Activated T-cell treated with anti-CD3 and anti-CD28 coated beads, Interleukin-2, amount 50 U/mL, for 72 hours (primary cell): ENCODE measurements at places on chromosomes 3 and 15. TPM values are rescaled to one million over a fixed set of nuclear protein-coding genes. Genes with fewer than 3 reads are reported as not detected.

ANKRD63 gene
- total RNA-seq, result not detected

PRKCD gene
- total RNA-seq, result 24.2 TPM

POPDC2 gene
- total RNA-seq, result 6.6 TPM

FSTL1 gene
- 1.3 TPM for total RNA-seq

TNFSF10 gene
- total RNA-seq, result 44.0 TPM

GRAMD2A gene
- not detected for total RNA-seq

DPPA2 gene
- not detected for total RNA-seq

CCK gene
- not detected for total RNA-seq

BBX gene
- 65.1 TPM for total RNA-seq

FYTTD1 gene
- 37.5 TPM for total RNA-seq

DNASE1L3 gene
- total RNA-seq, result not detected

DNA sequence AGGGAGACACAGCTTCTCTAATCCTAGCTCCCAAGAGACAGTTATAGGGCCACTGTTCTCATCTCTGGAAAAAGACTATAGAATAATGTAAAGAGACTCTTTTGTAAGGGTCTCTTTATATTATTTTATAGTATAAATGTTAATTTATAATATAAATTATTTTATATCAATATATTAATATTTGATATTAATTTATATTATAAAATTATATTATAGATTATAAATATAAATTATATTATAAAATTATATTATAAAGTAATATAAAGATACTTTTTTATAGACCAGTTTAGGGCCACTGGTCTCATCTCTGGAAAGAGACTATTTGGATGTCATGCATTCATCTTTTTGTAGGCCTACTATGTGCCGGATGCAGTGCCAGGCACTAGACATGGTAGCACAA is 53.9 kb downstream of the SV2B start:
- no peak for DNase-seq

DNA sequence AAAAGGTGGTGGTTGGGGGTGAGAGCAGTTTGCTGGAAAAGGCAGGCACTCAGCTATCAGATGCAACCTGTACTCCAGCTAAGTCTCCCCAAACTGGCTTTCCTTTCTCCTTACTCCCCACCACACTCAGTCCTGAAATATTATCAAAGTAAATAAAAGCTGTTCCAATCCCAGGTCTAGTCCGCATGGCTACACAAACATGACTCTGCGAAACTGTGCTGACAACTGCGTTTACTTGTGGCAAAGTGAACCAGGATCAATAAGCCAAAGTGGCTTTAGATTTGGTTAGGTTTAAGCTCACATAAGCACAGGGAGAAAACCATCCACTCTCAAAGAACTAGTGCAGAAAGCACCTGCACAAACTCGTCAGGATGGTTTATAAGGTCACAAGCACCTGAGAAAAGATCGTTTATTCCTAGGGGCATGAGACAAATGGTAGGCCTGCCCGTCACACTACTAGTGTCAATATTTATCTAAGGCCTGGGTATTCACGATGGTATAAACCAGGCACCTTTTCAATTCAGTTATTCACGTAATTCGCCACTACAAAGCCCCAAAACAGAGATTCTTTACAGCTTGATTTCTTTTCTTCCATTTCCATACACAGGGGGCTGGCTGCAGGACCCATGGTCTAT is 25.3 kb downstream of the LRIG1 start:
- no peak for DNase-seq

- DNase-seq, result no peak
Measured at GRCh38 chr3:143206955-143207337, 87.4 kb downstream of the CHST2 start.

- DNase-seq, result no peak
Measured at GRCh38 chr3:78101384-78101783, 1061.5 kb downstream of the ROBO2 start.

DNA sequence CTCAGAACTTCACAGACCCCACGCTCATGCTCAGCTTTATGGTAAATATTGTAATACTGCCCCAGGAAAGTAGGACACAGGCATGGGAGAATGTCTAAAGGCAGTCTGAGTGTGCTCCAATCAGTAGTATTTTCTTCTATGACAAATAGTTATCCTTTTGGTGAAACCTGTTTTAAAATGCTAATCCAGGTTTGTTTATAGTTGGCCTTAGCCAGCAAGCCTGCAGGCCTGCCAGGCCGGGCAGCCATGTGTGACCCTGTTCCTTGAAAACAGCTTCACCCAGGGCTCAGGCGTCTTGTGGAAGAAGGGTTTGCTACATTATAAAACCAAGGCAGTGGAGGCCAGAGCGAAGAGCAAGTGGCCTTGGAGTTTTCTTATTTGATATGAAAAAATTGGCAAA is 104.7 kb downstream of the SEMA6D start:
- no peak for DNase-seq

GRCh38 chr15:59814409-59814808 is 125.3 kb upstream of the BNIP2 start:
- DNase-seq, result no peak

DNA sequence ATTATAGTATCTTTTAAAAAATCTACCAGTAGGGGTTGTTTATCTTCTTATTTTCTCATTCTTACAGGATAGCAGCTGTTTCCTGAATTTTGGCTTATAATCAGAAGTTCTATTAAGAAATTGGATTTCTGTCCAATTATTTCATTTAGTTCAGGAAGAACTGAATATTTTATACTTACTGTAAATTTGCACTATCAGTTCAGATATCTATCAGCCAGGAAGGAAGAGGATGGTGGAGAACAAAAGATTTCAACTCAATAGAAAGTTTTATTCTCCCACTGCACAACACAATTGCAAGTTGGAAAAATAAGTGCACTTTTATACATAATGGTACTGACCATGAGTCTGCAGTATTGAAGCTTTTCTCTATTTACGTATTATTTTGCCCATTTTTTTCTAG is 400.9 kb downstream of the PLOD2 start:
- DNase-seq, result no peak

DNA sequence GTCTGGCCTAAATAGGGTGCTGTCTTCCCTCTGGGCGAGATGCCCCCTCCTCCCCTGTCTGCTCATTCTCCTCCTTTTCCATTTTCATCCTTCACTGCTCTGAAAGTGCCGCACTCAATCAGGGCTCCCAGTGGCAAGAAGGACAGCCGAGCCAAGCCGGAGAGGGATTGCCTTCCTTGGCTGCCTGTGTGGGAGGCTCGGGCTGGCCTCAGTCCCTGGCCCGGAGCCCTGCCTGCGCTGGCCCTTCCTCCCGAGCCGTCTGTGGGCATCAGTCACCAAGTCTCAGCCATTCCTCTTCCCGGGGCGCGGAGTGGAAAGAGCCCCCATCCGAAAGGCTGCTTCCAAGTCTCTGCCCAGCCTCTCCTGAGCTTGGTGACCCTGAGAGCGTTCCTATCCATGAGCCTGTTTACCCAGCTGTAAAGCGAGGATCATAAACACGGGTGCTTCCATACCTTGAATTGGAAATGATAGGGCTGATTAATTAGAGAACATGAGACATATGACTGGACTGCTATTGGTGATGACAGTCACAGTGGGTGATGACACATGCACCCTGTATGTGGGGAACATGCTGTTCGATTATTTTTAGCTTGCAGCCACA is 59.1 kb upstream of the TLE3 start:
- DNase-seq, result no peak

- DNase-seq, result peak; percentile 76
Measured at GRCh38 chr3:177345049-177345972, 148.0 kb upstream of the TBL1XR1 start.

DNA sequence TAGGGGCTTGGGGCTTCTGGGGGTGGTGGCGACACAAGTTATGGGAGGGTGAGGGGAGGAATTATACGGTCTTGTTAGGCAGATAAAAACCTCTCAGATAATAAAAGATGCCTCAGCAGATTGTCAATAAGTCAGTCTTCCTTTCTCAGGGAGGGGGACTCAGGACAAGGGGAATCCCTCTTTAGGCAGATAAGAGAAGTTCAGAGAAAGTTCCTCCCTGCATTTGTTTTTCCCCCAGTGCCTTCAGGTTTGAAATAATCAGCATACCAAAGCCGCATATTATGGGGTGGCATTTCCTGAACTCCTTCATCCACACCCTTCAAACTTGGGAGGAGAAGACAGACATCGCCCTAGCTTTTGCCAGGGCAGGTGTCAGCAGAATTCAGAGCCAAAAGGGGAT is 8.5 kb downstream of the PPCDC start:
- no peak for DNase-seq

DNA sequence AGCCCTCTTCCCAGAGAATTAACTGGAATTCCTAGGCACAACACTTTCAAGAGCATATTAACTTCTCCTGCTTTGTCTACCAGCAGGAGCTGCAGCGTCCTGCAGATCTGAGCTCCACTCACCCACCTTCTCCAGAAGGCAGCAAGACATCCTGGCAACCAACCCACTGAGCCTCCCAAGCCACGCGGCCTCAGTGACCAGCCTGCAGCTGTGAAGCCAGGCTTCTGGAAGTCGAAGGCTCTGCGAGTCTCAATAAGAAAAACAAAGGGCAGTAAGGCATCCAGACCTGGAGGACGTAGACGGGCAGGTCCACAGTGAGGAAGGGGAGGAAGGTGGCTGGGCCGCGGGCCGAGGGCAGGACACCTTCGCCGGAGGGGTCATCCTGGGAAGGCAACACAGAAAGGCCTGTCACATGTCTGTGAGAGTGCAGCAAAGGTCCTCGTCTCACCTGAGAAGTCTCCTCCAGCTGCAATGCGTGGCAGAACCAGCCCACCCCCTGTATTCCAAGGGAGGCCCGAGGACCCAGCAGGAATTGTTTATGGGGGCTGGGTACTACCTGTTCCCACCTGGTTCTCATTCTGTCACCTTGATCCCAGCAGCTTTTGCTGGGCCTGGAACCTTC is 36.2 kb downstream of the ZXDC start:
- no peak for DNase-seq

DNA sequence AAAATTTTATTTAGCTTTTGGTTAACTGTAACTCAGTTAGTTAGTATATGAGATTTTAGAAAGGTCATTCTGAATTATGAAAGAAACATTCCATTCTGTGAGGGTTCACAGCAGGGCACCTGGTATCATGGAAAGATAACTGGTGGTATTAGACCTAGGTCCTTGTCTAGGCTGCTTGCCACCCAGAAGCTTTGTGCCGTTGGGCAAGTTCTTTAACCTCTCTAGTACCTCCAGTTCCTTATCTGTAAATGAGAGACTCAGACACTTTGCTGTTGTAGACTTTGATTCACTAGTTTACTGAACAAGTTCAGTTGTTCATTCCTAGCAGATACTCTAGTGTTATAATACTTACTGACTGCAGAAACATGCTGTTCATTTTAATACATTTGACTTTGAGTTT is 25.4 kb downstream of the PDCD6IP start:
- DNase-seq, result no peak

DNA sequence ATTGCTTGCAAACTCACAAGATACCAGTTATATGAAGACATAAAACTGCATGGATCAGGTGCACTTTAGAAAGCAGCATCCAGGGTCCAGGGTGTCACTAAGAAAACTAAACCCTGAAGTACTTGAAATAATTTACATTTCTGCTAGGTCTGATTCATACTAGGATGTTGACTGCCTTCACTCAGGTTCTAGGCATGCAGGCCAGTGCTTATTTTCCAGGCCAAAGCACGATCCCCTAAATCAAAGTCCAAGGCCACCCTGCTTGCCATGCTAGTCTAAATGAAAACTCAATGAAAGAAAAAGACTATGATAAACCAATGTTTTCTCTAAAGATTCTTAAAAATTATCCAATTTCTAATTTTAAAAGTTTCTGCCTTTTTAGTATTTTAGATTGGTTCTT is 49.4 kb downstream of the GREM1 start:
- no peak for DNase-seq

DNA sequence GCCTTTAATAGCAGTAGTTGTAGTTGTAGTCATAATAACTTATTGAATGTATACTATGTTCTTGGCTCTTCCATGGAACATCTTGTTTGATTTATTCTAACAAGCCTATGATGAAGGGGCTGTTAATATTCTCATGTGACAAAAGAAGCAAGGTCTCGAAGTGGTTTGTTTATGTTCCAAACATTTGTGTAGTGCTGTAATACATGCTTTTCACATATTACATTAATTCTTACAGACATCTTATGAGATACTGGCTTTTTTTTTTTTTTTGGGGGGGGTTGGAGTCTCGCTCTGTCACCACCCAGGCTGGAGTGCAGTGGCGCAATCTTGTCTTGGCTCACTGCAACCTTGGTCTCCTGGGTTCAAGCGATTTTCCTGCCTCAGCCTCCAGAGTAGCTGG is 252.3 kb downstream of the PTPRG start:
- no peak for DNase-seq

DNA sequence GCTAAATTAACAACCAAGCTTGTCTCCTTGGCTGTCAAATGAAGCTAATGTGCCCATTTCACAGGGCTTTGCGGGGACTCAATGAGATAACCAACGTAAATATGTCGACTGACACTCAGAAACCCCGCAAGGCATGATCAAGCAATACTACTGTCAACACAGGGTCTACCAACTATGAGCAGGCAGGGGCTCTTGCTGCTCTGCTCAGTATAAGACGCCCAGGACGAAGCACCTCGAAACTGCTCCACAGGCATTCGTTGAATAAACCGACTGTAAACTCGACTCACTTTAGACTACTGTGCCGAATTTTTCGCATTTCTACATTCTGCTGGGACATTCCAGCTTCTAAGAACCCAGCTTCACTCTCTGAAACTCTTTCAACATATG is 55.0 kb downstream of the FEZF2 start:
- no peak for DNase-seq

GRCh38 chr3:135460273-135460672 is 505.3 kb upstream of the PPP2R3A start:
- no peak for DNase-seq

DNA sequence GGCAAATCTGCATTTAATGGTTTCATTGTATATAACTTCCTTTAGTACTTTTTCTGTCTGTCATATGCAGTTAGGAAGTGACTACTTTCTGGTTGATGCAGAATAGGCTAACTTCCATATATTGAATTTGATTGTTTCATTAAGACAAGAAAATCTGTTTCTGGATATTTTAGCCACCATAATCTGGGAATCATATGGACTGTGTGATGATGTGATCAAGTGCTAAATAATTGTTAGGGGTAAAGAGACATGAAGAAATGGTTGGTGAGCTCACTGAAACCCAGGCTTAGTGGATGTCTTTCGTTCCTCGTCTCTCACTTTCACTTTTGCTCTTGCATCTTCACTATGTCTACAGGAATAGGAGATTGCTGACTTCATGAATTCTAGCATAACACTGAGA is 3.5 kb upstream of the MNS1 start:
- DNase-seq, result no peak

DNA sequence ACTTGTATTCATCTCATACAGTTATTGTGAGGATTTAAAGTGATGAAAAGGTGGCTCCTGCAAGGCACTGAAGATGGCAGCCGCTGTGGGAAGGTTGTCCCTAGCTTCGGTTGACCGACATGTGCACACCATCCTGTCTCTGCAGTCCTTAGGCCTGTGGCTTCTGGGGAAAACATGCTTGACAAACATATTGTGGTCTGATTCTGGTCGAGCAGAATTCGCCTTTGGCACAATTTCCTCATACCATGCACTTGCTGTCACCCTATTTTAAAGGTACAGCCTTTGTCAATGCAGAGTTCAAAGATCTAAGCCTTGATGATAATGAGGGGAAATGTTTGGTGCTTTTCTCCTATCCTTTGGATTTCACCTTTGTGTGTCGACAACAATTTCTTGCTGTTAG is 50.9 kb downstream of the PRICKLE2 start:
- no peak for DNase-seq

- DNase-seq, result no peak
Measured at GRCh38 chr15:48330105-48330785, 984 bp upstream of the DUT start.

- DNase-seq, result no peak
Measured at GRCh38 chr15:90315278-90315982, 36.7 kb upstream of the ZNF774 start.
